BJ (cell line): ENCODE measurements at places on chromosomes 3 and 15. TPM values are rescaled to one million over a fixed set of nuclear protein-coding genes. Genes with fewer than 3 reads are reported as not detected.

DNA sequence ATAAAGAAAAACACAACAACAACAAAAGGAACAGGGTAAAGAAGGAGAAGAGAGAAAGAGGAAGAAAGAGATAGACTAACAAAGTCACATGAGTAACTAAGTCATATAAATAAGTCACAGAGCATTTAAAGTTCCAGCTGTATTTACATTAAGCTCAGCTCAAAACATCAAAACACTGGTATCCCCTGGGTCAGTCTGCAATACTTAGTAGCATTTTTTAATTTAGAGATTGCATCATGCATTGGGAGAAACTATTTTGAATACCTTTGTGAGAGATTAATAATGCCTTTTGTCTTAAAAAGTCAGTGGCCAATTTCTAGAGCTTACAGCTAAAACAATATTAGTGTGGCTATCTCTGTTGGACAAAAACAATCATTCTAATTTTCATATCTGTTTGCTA, 78.4 kb downstream of the NEK10 start:
- DNase-seq, result no peak

The EXD1 gene
- polyA plus RNA-seq, result not detected in 2 replicates

DNA sequence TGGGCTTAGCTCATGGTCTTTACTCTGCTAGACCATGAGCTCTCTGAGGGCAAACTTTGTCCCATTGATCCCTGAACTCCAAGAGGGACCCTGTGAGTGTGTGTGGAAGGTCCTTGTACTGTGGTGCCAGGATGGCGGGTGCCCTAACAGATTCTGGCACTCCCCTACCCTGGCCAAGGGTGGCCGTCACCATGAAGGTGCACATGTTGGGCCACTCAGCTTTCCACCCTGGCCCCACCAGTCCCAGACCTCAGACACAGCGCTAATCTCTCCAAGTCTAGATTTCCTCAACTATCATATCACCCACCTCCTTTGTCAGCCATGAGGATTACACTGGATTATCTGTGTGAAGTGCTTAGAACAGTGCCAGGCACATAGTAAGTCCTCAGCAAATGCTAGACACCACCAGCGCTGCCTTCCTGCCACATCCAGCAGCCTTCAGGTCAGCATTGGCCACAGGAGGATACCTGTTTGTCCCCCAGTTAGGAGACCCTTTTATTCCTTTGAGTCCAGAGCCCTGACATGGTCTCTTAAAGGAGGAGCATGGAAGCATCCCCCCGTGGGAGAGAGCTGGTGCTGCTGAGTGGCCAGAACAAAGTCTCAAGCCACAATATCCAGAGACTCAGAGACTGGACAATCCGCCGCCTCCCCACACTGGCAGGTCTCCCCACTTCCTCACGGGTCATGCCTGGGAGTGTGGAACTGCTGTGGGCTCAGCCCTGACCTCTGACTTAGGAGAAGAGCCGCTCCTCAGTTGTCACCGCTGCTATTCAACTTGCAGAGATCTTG, 44.5 kb upstream of the SLCO2A1 start:
- DNase-seq, result no peak

- no peak for DNase-seq
Observed at GRCh38 chr3:95148107-95148506, 1085.2 kb downstream of the NSUN3 start.

The MASP1 gene
- 244 and 321 TPM in 2 replicates for polyA plus RNA-seq

DNA sequence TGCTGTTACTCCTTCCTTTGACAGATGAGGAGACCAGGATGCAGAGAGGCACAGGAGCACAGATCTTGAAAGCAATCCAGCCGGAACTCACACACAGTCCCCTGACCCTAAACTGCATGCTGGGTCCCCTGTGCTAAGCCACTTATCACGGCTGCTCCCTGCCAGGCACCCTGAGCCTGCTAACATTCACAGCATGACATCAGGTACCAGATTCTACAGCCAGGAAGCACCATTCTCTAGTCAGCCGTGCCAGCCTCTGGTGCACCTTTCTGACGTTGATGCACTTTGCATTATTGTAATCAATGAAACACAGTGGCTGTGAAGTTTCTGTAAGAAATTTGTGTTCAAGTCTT, 247.3 kb downstream of the OCA2 start:
- DNase-seq, result no peak

GRCh38 chr15:92877416-92877815, 22.7 kb upstream of the CHD2 start:
- DNase-seq, result no peak

The FYTTD1 gene
- polyA plus RNA-seq, result 37.2 and 61.6 TPM in 2 replicates

- no peak for DNase-seq
Observed at GRCh38 chr3:98530676-98531075, 1.1 kb upstream of the GPR15 start.

The SLC9C1 gene
- not detected in 2 replicates for polyA plus RNA-seq

- no peak for DNase-seq
Observed at GRCh38 chr3:174397848-174398247, 461.3 kb upstream of the NAALADL2 start.

The CHRFAM7A gene
- polyA plus RNA-seq, result 0.04 TPM in 1 of 2 replicates, not detected in the other

DNA sequence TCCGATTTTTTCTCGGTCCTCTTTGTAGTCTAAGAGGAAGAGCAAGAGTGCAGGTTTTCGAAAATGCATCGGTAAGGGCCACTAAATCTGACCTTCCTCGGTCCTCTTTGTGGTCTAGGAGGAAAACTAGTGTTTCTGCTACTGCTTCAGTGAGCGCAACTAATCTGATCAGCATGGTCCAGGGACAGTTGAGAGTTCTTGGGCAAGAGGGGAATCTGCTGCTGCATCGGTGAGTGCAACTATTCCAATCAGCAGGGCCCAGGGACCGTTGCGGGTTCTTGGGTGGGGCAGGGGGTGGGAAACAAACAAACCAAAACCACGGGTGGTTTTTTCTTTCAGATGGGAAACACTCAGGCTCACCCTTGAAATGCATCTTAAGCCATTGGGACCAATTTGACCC, 10.5 kb upstream of the OSBPL11 start:
- no peak for DNase-seq

DNA sequence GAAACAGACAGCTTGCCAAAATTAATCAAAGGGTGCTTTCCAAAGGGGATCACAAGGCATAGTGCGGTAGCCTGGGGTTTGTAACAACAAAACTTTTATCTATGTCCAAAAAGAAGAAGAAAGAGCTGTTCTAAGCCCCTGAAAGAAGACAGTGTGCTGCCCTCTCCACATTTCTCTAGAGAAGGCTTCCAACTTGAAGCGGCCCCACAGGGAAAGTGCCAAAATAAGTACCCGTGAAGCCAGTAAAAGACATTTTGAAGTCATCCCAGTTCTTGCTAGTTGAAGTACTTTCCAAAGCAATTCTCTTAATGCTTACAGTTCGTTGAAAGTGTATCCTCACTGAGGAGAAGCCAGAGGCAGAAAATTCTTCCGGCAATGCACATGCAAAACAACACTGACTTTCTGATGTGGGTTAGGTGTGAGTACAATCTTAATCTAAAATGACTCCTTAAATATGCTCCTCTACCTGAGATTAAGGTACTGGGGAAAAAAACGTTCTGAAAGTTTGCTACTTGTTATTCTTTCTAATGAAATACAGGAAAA, 21.3 kb downstream of the GPR15 start:
- DNase-seq, result no peak

DNA sequence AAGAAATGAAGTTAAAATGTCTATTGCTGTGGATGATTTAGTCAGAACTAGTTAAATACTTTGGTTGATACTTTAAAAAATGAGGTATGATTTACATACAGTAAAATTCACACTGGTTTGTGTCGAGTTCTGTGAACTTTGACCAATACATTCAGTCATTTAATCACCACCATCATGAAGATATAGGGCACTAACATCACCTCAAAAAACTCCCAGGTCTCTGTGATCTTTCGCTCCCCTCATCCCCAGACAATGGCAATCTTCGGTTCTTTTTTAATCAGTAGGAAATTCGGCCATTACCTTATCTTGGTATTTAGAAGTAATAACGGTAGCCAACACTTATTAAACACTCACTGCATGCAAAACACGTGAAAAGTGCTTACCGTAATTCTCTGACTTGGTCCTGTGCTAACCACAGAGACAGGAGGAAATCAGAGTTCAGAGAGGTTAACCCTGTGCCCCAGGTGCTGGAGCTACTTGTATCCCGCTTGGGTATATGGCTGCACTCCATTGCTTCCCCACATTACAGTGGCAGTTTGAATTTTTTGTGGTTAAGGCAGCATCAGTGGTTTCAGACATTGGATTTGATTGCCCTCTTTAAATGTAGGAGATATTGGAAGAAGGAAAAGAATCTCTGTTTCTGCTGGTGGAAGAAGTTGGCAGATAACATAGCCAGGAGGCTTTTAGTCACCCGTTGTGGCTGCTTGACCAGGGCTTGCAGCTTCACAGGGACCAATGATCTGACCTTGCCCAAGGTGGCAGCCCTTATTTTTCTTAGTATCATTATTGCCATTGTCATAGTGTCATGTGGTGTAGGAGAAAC, 4.2 kb downstream of the PLCL2 start:
- DNase-seq, result no peak

DNA sequence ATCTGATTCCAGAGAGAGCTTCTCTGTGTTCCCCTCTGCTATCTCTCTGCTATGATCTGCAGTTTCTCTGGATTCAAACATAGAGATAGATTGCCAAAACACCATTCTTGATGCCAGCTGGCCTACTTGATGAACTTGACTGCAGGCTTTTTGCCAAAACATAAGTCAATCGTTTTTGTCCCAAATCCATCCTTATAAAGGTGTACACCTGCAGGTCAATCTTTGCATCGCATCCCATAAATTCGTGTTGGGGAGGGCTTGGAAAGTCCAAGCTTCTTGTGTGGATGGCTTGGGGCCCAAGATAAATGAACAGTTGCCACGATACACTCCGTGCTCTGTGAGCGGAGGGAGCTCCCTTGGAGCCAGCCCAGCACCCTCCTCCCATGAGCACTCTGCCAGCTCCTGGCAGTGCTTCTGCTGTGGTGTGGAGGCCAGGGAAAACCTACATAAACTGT, 2.7 kb downstream of the CERS3 start:
- no peak for DNase-seq
